ENCODE measurements at places on chromosomes 2 and 18.

DNA sequence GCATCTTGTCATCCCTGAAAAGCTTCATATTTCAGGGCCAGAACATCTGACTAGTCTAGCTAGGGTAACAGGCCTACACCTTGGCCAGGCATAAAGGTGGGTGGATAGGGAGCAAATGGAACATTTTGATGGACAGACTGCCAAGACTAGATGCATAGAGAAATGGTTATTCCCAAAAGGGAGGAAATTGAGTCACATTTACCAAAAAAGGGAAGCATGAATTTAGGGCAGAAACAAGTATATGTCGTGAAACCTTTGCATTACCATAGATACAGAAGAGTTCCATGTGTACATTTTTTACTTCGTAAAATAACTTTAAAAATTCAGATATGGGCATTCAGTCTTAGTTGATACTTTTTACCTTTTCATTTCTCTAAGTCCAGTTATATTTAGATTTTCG is 101.3 kb upstream of the ZEB2 start:
- DNase-seq, result no peak

GRCh38 chr2:235950473-235950809 is 217.7 kb downstream of the GBX2 start:
- no peak for DNase-seq

GRCh38 chr2:19607400-19607799 is 249.0 kb upstream of the OSR1 start:
- DNase-seq, result no peak

DNA sequence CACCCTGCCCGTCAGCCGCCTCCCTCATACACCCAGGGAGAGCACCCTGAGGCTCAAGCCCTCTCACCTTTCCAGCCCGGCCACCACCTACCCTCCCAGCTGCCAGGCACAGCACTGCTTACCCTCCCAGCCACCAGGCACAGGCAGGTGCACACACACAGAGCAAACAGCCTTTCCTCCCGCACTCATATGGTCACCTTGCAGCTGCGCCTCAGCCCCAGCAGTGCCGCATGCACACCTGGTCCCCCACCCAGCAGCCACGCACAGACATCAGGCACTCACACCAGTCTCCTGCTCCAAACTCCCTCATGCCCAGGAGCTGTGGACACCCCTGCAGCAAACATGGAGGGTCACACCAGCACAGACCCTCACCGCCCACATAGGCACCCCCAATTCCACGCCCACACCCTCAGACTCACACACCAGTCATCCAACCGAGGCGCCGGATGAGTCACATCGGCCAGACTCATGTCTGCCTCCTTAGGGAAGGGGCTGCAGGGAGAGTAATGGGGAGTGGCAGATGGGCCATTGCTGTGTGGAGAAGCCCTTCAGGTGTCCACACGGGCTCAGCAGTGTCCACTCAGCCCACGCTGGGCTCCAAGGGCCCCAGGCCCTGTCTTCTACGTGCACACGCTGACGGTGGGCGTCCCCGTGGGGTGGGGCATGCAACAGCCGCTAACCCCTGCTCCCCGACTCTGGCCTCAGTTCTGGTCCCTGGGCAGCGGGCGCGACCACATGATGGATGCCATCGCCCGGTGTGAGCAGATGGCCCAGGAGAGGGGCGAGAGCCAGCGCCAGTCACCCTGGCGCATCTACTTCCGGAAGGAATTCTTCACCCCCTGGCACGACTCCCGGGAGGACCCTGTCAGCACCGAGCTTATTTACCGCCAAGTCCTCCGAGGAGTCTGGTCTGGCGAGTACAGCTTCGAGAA is 22.3 kb upstream of the GPR17 start:
- no peak for DNase-seq

All from activated CD4-positive, alpha-beta T cell treated with anti-CD3 and anti-CD28 coated beads, Interleukin-2, amount 50 U/mL, for 16 hours (primary cell).